Activated T-helper 9 cell treated with anti-CD3 and anti-CD28 coated beads, Interleukin-2, amount 50 U/mL, for 16 hours (primary cell): ENCODE measurements at places on chromosomes 4 and X.

DNA sequence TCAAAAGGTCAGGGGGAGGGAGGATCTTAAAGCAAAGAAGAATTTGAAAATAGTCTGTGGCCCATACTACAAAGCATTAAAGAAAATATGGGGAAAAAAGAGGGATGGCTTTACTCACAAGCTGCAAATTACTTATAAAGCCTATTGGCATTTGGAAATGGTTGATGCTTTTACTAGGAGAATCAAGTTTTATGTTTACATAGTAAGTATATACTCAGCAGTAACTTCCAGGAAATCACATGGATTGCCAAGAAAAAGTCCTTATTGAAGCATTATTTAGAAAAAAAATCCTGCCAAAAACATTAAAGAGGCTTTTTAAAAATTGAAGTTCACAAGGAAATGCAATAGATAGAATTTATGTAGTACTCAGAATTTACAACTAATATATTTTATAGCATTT is 8.4 kb upstream of the SH3RF1 start:
- no peak for DNase-seq

DNA sequence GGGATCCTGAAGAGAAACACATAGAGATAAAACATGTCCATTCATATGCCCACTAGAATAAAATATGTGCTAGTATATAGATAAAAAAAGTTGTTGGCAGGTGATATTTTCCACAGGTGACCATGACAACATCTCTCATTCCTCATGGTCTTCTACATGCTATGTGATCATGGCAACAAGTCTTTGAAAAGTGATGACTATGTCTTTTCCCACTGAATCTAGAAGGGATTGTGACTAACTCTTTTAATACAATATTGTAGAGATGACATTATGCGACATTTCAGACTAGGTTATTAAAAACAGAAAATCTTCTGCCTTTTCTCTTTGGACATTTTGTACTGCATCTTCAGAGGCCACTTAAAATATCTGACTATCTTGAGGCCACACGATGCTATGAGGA is 126.0 kb upstream of the GABRA2 start:
- DNase-seq = no peak

DNA sequence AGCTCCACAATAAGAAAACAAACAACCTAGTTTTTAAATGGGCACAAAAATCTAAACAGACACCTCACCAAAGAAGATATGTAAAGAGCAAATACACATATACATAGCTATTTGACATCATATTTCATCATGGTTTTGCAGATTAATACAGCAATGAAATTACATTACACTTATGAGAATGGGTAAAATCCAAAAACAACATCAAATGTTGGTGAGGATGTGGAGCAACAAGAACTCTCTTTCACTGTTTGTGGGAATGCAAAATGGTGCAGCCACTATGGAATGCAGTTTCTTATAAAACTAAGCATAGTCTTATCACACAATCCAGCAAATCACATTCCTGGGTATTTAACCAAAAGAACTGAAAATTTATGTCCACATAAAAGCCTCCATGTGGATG is 25.0 kb downstream of the TLR6 start:
- no peak for DNase-seq

GRCh38 chrX:67604979-67605703 is 61.3 kb downstream of the AR start:
- no peak for DNase-seq

GRCh38 chr4:48692897-48693296 is 87.2 kb downstream of the FRYL start:
- no peak for DNase-seq

DNA sequence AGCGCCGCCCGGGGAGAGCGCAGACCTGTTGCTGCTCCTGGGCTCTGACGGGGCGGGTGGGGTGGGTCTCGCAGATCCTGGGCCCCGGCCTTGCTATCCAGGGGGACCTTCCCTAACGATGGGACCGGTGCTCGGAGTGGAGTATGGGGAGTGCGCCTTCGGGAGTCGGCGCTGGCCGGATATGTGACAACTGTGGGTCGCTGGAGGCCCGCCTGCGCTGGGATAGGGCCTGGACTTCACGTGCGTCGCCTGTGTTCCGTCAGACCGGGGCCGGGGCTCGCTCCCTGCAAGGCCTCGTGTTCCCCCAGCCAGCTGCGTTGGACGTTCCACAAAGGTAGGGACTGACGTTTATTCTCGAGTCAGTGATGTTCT is 1.3 kb downstream of the TBL1X start:
- DNase-seq = no peak

GRCh38 chrX:68697465-68698125 is 50.1 kb downstream of the STARD8 start:
- DNase-seq = no peak

GRCh38 chrX:47960406-47960805 is 43.4 kb downstream of the ZNF182 start:
- DNase-seq = no peak

- DNase-seq = no peak
These were observed 19.7 kb upstream of the BBS12 start for GRCh38 chr4:122712782-122713181.

DNA sequence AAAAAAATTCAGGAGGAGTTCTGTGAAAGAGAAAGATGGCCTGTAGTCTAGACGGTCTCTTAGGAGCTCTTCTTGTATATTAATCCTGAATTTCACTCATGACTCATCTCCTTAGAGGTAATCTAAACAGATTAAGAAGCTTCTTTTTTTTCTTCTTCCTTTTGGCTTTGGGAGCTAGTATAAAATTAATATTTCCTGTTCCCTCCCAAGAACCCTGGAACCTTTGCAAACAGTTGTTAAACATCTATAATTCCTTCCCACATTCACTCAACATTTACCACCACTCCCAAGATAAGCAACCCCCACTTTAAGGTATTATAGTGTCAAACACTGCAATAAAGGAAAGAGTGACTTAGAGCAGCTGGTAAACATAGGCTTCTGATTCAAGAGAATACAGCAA is 146.4 kb upstream of the EDNRA start:
- no peak for DNase-seq

- DNase-seq = no peak
These were observed 43.5 kb upstream of the PAK3 start for GRCh38 chrX:111052478-111052877.

GRCh38 chr4:125838924-125839323 is 524.2 kb downstream of the FAT4 start:
- no peak for DNase-seq

DNA sequence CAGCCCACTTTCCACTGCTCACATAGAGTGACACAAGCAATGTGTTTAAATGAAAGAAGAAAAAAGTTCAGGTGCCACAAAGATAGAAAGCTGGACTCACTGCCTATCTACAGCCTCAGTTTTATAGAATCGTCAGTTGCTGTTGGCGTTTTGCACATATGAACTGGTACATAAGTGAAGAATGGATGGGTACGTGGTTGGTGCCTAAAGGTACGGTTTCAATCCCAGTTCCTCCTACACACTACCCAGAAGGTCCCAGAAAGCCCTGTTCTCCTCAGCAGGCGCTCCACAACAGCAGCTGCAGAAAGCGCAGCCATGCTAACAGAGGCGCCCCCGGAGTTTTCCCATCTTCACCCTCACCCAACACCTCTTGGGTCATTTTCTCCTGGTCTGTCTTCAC is 23.6 kb downstream of the CHST7 start:
- no peak for DNase-seq

DNA sequence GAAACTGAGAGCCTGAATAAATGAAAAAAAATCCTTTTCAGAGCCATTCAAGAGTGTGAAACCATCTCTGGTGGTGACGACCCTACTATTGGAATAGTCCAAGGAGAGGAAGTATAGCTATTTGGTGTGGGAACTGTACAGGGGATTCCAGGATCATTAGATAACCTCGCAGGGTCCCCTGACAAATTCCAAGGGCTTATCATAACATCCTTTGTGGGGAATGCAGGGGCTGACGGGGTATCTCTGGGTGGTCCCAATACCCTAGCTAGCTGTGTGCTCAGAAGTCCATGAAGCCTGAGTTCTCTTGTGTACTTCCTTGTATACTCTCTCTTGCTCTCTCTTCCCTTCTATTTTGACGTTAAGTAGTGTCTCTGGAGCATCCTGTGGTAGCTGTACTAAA is 13.8 kb upstream of the PLAC1 start:
- DNase-seq = no peak

DNA sequence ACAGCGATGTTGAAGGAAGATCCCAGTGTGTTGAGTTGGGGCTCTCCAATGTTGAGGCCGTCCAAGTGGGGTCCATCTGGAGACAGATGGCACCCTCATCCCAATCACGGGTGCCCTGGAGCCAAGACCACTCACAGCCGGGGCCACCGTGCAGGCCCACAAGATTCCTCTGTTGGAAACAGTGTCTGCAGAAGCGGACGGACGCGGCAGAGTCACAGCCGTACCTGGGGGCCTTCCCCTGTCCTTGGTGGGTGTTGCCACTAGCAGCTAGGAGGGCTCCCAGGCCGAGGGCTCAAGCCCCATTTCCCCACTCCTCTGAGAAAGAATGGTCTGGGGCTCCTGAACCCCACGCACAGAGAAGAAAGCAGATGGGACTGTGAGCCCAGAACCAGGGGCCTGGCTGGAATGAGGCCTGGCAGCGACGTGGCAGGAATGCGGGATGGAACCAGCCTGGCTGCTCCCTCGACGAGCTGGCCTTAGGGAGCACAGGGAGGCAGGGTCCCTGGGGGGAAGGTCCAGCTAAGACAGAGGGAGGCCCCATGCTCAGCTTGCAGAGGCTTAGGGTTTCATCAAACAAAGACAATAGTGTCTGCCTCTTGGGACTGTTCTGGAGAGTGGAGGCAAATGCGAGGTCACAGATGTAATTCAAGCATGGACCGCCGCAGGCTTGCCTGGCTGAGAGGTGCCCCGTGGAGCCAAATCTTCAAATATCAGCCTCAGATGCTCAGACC is 228.9 kb downstream of the AFAP1 start:
- DNase-seq = no peak

- no peak for DNase-seq
These were observed 5.2 kb upstream of the SMIM10L2A start for GRCh38 chrX:135416546-135416945.

- DNase-seq = no peak
These were observed 296.3 kb downstream of the PCDH7 start for GRCh38 chr4:31016322-31017061.
